ENCODE measurements at places on chromosomes 7 and 10.
A peak's percentile ranks its signal among the peaks of the same experiment; 100 is the strongest.

GRCh38 chr10:71219918-71220688, 7.7 kb downstream of the UNC5B start:
- DNase-seq, result no peak

- no peak for DNase-seq
Measured at GRCh38 chr7:158381956-158382355, 205.7 kb downstream of the PTPRN2 start.

DNA sequence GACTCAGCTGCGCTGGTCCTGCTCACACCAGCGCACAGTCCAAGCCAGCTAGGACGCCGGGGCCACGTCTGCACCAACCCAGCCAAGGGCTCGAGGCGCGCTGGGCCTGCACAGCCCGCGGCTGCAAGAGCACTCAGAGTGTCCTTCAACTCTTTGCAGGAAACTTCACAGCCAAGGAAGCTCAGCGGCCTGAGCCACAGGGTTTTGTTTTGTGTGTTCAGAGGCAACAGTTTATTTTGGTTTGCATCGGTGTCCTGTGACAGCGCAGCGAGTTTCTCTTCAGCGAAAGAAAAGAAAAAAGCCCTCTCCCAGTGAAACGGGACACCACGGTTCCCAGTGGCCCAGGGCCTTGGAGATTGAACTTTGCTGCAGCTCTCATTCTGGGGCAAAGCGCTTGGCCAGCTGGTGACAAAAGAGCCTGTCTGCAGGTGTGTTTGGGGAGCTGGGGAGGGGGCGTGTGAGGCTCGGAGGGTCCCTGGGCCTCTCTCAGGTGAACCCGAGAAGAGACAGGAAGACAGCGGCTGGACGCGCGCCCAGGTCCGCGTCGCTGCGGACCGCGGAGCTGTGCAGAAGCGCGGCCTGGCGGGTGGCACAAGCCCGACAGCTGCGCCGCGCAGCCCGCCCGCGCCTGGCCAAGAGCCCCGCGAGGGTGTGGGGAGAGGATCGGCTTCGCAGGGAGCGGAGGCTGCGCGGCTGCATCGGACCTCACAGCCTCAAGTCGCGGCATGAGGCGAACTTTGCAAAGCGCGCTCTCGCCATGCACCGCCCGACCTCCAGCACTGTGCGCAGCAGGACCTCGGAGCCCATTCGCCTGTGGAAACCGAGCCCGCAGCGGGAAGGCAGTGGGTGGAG, 922 bp downstream of the CXCL12 start:
- DNase-seq, result no peak

GRCh38 chr10:129809431-129809830, 154.6 kb downstream of the EBF3 start:
- no peak for DNase-seq

DNA sequence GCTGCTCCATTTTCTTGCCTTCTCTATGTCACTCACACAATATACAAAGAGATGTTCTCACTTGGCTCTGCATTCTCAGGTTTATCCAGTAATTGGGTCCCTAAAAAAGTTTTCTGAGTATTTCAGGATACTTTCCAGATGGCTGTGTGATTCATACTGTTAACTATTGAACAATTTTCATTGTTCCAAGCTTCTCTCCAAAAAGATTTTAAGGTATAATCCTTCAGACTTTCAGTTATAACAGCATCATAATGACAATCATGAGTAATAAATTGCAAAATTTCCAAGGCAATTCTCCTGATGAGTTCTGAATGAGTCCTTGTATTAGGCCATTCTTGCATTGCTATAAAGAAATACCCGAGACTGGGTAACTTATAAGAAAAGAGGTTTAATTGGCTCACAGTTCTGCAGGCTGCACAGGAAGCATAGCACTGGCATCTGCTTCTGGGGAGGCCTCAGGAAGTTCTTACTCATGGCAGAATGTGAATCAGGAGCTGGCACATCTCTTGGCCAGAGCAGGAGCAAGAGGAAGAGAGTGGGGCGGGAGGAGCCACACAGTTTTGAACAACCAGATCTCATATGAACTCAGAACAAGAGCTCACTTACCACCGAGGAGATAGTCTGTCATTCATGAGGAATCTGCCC, 148.1 kb downstream of the SLC16A9 start:
- DNase-seq, result no peak

- DNase-seq, result no peak
Measured at GRCh38 chr10:13696071-13696470, 109.3 kb downstream of the PRPF18 start.

DNA sequence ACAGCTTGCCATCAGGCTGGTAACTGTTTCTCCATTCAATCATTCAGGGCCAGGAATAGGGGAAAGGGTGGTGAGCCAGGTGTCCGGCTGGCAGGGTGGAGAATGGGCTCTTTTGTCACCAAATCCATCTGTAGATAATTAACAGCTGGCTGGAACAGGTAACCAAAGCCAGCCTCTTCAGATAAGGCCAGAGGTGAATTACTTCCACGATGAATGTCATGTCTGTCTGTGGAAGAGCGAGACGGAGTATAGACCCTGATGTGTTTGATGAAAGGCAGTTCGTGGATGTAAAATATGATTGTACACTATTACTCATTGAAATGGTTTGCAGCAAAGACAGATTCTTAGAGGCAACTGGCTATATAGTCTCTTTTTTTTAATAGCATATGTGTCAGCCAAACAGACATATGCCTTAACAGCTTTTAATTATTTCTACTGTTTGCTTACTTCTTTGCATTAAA, 149.8 kb downstream of the KLF6 start:
- DNase-seq, result no peak

- peak; percentile 82 for DNase-seq
Measured at GRCh38 chr7:26201247-26202018, at the start of gene CBX3. Gene CBX3 (plus strand): TSS chr7:26201745. CDS start chr7:26202999, 1,254 bp downstream.

DNA sequence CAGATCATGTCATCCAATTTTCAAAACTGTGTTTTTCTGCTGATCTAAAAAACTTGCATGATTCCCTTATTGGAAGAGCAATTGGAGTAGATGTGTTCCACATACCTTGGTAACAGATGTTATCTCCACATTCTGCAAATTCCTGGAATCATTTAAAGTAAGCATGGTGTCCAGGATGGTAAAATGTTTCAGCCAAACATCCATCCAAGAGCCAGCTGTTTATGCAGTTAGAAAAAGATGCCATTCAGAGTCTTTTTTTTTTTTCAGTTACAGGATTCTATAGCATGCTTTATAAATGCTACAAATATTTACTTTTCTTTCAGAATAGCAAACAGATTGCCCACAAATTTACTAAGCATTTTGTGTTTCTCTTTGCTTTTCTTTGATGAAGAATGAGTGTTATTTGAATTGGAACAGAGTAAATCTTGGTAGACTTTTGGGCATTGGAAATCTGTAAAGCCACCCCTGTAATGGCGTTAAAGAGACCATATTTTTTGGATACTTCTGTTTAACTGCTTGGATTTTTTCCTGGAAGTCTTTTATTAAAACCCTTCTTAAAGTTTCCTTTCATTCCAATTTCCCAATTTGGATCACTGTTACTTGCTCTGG, 149.8 kb downstream of the GNAT3 start:
- no peak for DNase-seq

DNA sequence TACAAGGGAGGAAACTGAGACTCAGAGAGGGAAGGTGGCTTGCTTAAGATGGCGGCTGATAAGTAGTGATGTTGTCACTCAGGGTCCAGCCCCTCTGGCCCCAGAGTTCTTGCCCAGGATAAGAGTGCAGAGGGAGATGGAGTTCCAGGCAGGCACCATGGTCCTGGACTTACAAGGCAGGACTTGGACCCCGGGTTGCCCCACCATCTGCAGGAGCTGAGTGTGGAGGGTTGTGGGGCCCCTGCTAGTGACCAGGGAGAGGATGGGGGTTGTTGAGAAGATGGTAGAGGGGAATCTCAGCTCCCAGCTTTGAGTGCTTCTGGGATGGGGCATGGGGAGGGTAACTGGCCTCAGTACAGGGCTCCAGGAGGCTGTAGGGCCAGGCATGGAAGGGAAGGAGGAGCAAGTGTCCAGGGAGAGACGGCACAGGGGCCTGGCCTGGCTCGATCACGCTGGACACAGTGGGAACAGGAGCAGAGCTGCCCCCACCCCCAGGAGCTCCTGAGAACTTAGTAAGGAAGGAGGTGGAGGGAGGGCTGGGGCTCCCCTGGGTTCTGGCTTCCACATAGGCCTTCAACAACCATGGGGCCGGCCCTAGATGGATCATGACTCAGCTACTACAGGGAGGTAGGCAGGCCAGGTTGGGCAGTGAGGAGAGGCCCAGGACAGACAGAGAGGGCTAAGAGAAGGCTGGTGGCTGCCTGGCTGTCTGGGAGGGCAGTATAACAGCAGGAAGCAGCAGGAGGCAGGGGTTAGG, 28.2 kb downstream of the PPIF start:
- DNase-seq, result no peak

GRCh38 chr10:99304862-99305229, 24.3 kb upstream of the CNNM1 start:
- DNase-seq, result no peak

DNA sequence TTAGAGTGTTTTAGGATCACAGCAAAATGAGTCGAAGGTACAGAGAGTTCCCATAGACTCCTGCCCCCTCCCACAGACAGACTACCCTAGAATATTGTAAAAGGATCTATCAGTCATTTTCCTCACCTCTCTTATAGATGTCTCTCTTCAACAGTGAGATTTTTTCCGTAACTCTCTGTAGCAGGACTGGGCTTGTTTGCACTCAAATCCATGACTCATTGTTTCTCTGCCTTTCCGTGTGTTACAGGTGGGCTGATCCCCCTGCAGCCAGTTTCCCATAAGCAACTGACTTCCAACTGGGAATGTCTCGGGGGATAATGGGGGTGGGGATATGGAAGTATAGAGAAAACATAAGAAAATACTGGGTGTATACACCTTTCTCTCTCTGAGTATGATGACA, 921.0 kb downstream of the GATA3 start:
- no peak for DNase-seq

GRCh38 chr7:98011996-98012395, 22.0 kb upstream of the OCM2 start:
- no peak for DNase-seq

- DNase-seq, result no peak
Measured at GRCh38 chr7:115125312-115125711, 203.4 kb downstream of the MDFIC start.

DNA sequence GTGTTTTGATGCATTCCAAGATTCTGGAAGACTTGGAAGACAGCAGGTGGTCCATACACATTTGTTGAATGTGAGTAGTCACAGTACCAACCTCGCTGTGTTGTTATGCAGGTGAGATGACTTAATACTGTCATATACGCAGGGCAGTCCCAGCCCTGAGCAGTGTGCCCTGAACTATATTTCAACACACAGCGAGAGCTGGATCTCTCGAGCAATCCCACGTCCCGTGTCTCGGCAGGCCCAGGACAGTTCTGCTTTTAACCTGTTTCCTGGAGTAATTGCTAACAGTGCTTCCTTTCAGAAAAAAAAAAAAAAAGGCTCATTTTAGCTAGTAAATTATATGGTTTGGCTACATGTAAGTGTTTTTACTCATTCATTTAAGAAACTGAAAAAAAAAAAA, 179.7 kb downstream of the PRKCQ start:
- no peak for DNase-seq

- peak; percentile 56 for DNase-seq
Measured at GRCh38 chr10:73159038-73159648, 8.7 kb downstream of the ECD start.

- no peak for DNase-seq
Measured at GRCh38 chr7:158422887-158423560, 164.6 kb downstream of the PTPRN2 start.

DNA sequence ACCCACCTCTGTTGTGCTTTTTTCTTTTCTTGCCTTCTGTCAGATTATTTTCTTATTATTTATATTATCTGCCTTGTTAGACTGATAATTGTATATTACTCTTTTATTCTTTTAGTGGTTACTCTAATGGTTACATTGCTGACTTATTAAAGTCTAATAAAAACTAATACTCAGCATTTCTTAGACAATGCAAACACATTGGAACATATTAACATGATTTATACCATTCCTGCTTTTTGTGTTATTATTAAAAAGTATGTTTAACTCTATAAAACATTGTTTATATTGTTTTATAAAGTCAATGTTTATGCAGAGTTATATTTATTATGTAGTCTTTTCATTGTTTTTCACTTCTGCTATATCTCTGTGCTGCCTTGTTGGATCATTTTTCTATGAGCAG, 68.0 kb upstream of the CACNA2D1 start:
- DNase-seq, result no peak

DNA sequence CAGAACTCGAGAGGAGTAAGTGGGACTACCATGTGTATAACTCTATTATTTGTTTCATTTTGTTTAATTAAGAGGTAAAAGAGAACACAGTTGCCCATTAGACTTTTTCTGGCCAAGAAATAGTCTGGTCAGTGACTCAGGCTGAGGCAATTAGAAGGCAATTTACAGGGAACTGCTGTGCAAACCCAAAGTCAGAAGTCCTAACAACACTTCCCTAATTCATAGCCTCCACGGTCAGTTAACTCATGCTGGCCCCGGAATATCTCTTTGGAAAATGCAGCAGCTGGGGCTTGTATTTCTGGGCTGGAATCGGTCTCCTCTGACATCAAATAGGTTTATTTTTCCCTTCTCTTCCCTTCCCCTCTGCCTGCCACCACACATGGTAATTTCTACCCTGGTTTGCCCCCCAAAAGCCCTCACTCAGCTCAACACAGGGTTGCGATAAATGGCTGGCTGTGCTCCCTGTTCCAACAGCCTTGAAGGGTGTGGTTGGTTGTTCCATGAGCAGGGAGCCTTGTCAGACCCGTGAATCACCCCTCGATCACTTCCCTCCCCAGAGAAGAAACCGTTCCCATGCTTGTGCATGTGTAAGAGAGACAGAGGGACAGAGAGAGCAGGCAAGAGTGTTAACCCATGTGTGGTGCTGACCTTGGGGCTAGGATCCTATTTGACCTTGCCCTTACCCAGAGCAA, 5.3 kb downstream of the SH3PXD2A start:
- no peak for DNase-seq

DNA sequence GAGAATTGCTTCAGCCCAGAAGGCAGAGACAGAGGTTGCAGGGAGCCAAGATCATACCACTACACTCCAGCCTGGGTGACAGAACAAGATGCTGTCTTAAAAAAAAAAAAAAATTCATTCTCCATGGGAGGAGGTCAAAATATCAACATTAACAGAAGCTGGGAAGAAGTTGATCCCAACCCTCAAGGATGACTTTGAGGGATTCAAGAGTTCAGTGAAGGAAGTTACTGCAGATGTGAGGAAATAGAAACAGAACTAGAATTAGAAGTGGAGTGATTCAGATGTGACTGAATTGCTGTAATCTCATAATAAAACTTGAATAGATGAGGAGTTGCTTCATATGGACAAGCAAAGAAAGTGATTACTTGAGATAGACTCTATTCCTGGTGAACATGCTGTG, 19.7 kb upstream of the RPEL1 start:
- no peak for DNase-seq

GRCh38 chr7:106023369-106024322, 60.6 kb downstream of the CDHR3 start:
- DNase-seq, result no peak

- DNase-seq, result no peak
Measured at GRCh38 chr10:89593043-89593442, 52.0 kb downstream of the PANK1 start.

DNA sequence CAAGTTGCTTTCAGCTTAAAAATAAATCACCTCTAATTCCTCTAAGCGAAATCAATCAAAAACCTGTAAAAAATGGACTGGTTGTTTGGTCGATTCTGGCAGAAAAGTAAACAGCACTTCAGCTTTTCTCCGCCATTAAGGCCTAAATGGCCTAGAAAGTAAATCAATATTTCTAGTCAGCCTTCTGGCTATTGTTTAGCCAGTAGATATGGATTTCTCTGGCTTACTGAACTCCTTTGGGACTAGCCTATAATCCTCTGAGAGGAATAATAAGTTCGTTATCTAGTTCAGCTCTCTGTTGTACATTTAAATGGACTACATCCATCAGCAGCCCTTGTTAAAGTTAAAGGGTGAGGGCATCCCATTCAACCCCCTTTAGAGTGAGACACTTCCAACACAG, 400.1 kb upstream of the ETV1 start:
- no peak for DNase-seq

GRCh38 chr10:95333997-95334804, 43.4 kb upstream of the PDLIM1 start:
- no peak for DNase-seq

Measured in stimulated activated CD4-positive, alpha-beta T cell treated with anti-CD3 and anti-CD28 coated beads, Interleukin-4, amount 100 ng/mL, for 1 hour (primary cell).